ENCODE measurements at places on chromosomes 12 and 14.

GRCh38 chr14:29955087-29955486, 27.4 kb upstream of the PRKD1 start:
- DNase-seq, result no peak

DNA sequence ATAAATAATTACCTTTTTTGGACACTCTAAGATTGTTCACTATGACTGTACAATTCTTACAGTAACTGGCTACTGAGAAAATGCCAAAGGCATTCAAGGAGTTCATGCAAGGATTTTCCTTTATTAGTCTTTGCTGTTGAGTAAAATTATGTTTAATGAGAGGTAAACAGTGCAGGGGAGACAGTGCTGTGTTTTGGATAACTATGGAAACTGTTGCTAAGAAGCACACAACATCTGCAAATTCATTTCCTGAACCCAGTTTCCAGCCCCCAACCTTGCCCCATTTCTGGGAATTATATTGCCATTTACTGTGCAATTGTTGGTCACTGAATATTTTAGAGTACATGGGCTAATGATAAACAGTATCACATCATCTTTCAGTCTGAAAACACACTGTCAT, 1005.8 kb downstream of the TRHDE start:
- no peak for DNase-seq

DNA sequence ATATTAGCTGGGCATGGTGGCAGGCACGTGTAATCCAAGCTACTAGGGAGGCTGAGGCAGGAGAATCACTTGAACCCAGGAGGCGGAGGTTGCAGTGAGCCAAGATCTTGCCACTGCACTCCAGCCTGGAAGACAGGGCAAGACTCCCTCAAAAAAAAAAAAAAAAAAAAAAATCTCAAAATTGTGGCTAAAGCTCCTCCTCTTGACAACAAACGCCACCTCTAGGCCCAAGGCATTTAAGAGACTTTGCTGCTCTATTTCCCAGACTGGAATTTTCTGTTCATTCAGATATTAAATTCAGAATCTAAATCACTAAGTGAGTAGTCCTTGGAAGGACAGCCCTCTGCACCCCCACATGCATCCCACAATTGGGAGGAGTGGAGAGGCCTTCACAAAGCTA, 1.4 kb downstream of the ZFYVE1 start:
- DNase-seq, result no peak

GRCh38 chr14:71918955-71919354, 13.3 kb upstream of the RGS6 start:
- no peak for DNase-seq

DNA sequence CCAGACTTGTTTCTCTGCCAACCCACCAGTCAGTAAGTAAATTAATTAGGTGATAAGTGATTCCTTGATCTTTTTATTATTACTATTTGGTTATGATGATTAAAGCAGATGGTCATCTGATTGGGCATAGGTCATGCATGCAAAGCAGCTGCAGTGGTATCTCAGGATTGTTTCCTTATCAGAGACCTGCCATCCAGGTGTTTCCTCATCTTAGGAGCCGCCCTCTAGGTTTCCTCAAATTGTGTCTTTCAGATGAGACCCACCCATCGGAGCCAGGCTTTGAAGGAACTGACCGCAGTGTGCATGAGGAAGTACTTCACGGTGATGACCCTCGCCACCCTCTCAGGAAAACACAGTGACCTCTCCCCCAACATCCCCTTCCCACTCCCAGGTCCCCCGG, 63.3 kb downstream of the ZFP36L1 start:
- DNase-seq, result no peak

- no peak for DNase-seq
Observed at GRCh38 chr14:63155511-63156185, 48.6 kb upstream of the RHOJ start.

DNA sequence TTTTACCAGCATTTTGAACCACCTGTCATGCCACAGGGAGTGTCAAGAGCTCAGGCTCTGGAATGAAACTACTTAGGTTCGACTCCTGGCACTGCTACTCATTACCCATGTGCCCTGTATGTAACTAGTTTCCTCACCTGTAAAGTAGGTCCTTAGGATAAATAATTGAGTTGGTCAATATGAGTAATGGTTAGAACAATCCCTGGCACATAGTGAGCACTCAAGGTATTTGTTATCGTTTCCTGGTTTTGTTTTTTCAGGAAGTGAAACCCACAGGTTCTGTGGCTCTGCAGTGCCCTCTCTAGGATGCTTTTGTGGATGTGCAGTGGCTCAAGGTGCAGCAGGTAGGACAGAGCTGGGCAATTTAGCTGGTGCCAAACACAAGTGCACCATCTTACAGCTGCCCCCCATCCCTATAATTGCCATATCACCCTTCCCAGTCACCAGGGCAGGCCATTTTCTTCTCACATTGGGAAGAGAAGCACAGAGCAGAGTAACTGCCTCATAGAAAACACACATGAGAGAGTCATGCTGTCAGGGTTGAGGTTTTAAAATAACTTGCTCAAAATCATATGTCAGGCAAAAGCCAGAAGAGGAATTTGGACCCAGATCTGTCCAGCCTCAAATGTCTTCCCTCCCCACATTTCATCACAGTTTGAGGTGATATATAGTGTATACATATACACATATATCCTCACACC, 297.5 kb downstream of the RPAP3 start:
- no peak for DNase-seq

GRCh38 chr12:116792403-116792802, 54.3 kb downstream of the RNFT2 start:
- no peak for DNase-seq

Data from cerebellar nuclear complex (tissue), 1 donor.